ENCODE measurements at places on chromosomes 12 and 14.

DNA sequence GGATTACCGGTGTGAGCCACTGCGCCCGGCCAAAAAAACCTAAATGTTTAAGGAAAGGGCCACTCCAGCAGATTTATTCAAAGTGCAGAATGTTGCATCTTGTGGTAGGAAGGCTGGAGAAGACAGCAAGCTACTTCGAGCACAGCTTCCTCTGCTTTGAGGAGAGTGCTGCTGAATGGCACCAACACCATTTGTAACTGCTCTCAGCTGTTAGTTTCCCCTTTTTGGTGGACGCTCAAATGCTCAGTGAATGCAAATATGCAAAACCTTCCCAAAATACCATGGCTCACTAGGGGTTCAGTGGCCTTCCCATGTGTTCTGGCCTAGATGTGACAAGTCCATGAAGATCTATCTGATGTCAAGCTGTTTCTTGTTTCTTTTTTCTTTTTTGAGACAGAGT, 2.9 kb upstream of the TDRD9 start:
- DNase-seq: no peak

GRCh38 chr12:32920506-32921085, 24.0 kb upstream of the PKP2 start:
- no peak for DNase-seq

DNA sequence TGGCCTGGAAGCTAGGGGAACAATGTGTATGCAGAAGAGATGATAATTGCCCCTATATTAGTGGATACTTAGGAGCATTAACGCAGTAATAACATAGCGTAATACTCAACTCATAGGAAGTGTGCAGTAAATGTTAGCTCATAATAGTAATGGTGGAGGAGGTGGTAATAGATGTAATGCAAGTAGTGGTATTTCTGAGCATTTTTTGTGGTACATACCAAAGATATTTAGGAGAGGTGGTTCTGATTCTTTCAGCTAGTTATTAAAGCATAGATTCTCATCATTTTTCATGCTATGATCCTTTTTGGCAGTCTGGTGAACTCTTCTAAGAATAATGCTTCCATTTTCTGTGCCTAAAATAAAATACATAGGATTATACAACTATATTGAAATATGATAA, 233.1 kb downstream of the PTPRO start:
- DNase-seq: no peak

DNA sequence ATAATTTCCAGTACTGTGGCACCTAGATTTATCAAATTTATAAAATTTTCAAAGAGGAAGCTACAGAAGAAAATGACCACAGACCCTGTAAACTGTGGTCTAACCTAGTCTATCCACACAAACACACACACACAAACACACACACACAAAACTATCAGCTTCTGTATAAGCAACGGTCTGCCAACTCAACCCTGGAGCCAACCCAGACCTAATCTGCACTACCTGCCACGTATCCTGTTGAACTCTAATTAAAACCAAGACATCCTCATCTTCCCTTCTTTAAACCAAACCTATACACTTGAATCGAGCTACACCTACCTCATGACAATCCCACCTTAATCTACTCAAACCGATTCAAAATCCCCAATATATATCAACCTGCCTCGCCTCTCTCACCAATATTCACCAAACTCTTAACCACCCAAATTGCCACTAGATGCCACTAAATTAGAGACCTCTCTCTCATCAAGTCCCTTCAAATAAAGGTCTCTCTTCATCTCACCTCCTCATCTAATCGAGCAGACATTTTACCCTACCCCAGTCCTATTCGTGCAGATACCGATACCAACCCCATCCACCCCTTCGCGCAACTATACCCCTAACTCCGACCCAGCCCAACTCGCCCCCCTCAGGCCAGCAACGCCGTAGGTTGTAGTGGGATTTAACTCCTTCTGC, 808 bp downstream of the ACIN1 start:
- DNase-seq: no peak

- DNase-seq: no peak
Measured at GRCh38 chr14:77043177-77043983, 14.9 kb upstream of the IRF2BPL start.

- peak; percentile 12 for DNase-seq
Measured at GRCh38 chr14:32932302-32932913, 6.3 kb upstream of the NPAS3 start.

GRCh38 chr12:17511369-17511768, 578.6 kb downstream of the RERGL start:
- DNase-seq: no peak

GRCh38 chr12:6494968-6495367, 1.1 kb downstream of the NCAPD2 start:
- no peak for DNase-seq

DNA sequence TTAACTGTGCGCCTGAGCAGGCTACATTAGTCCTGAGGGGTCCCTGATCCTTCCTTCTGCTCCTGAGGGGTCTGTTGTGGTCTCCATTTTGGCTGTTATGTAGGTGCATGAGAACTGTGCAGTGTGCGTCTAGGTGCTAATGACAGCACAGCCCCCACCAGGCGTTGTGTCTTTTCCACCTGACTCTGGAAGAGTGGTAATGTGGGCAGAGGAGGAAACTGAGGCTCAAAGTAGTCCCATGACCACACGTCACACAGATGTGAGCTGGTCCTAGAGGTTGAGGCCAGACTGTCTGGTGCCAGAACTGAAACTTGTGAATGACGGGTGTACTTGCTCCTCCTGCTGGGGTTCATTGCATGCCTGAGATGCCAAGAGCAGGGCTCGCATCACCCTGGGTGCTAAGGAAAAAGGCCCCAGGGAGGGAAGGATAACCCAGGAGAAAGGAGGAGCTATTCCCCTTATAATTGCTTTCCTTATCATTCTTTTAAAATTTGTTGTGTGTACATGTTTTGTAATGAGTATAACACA, 111.8 kb downstream of the SLC25A47 start:
- DNase-seq: no peak

DNA sequence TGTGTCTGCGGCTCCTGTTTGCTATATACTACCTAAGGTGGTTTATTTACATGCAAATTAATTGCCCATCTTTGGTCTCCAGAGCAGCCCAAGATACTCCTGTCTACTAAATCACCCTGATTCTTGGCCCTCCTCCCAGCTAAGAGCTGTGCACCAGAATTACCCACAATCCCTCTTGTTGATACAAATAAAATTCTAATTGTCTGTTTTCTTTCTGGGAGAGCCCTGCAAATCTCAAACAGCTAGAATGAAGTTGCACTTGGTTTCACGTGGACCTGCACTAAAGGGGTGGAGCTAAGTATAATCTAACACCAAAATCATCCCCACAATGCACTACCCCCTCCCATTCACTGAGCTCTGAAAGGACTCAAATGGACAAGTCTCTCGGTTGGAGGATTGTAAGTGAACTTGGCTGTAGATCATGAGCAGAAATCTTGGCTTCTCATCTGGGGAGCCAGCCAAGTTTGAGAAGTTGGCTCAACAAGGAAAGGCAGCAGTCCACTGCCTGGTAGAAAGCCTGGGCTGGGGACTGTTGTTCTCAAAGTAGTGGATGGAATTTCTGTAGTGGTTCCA, 6.6 kb downstream of the MAX start:
- DNase-seq: no peak

DNA sequence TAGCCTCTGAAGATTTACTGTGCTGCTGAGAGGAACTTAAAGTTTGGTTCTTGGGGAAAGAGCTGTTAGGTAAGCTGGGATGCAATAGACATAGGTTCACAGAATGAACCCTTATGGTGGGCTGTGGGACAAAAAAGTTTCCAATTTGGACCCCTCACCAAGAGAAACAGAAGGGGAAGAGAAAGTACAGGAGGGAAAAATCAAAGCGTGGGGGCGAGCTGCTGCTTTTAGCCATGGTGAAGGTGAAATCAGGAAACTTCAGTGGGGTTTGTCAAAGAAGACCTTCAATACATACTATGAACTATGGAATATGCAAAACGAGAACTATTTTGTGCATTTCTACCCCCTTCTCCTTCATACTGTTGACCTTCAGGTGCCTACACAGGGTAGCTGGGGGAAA, 10.6 kb upstream of the NINJ2 start:
- DNase-seq: no peak

DNA sequence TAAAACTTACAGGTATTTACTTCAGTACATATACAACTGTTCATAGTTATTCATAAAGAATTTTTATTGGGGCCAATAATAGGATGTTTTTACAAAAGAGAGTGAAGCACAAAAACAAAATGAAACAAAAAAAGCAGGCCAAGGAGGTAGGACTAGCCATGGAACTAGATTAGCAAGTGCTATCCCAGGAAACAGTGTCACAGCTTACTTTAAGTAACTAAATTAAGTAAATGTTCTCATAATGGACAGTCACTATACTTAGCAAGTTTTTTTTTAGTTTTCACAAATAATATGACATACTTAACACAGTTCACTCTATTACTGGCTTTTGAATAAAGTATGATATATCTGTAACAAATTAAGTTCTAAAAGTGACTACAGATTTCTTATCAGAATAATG, 124.1 kb downstream of the GARIN6 start:
- DNase-seq: no peak

- no peak for DNase-seq
Measured at GRCh38 chr12:55058776-55059175, 39.0 kb downstream of the NEUROD4 start.

GRCh38 chr14:92503756-92504491, 9.7 kb upstream of the RIN3 start:
- no peak for DNase-seq

DNA sequence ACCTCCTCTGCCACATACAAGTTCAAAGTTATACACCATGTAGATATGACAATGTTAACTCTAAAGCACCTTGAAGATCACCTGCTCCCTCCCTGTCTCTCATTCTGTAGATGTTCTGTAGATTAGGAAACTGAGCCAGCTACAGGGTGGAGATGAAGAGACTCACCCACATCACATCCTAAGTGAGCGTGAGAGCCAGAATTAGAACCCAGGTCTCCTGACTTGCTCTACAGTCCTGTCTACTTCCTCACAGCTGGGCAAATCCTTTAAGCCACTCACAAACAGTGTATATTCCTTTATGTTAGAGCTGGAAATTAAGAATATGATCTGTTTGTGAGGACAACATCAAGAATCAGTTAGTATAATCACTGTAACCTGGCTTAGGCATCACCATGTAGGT, 1.8 kb downstream of the APPL2 start:
- no peak for DNase-seq

- no peak for DNase-seq
Measured at GRCh38 chr14:66539034-66539433, 31.1 kb downstream of the GPHN start.

DNA sequence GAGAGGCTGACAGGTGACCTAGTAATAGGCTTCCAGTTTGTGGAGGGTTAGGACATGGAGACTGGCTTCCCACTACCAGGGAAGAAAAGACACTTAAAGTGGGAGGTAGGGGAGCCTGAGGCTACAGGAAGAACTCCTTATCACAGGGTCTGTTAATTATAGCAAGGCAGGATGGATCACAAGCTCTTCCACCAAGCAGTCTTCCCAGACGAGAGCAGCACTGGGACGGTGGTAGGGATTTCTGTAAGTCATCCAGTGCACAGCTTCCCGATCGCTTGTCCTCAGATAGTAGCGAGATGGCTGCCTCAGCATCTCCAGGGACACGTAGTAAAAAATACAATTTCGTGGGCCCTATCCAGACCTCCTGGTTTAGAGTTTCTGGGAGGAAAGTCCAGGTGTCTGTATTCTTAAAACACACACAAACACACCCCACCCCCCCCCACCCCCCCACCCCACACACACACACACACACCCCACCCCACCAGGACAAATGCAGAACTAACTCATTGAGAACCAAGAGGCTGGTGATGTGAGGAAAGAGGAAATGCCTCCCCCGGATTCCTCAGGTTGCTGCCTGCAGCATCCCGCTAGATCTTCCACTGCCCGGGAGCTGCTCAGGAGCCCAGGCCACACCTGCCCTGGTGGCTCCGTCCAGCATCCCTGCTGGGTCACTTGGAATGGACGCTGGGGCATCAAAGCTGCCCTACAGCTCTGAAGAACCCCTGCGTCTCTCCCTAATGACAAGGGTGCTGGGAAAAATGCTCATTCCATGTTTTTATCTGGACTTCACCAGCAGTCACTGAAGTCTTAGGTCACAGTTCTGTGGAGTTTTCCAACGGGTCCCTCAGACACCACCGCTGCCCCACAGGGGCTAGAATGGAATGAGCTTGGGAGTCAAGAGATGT, 307.2 kb downstream of the CACNA1C start:
- no peak for DNase-seq

DNA sequence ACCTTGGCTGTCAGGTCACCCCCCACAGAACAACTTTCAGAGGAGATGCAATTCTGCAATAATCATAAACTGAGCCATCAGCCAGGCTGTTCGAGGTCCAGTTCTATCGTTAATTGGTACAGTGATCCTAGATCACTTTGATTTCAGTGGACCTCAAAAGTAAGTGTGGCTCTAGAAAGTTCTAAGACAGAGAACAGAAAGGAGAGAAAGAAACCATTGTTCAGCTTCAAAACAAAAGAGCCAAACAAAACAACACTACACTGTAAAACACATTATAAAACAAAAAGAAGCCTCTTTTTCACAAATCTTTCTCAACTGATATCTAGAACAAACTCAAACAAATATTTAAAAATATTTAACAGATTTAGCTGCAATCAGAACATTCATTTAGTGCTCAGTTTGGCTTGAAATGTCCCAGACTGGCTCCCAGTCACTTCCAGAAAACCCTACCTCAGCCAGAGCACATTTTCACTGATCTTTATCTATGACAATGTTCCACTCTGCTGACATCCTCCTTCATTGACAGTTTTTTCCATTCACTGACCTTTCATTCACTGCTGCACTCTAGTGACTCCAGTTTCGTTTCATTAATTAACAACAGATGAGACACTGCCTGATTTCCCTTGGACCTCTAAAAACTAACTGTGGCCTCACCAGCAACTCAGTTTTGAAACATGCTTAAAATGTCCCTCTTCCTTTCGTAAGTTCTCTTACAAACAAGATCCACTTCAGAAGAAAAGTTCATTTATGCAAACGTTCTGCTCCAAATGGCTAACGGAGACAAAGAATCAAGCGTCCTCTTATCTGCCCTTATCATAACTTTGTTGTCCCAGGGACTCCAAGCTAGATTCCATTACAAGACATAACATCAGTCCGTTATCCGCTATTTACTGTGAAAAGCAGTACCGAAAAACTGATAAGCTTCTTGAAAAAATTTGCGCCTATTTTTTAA, 56.8 kb downstream of the DUSP16 start:
- peak; percentile 76 for DNase-seq

DNA sequence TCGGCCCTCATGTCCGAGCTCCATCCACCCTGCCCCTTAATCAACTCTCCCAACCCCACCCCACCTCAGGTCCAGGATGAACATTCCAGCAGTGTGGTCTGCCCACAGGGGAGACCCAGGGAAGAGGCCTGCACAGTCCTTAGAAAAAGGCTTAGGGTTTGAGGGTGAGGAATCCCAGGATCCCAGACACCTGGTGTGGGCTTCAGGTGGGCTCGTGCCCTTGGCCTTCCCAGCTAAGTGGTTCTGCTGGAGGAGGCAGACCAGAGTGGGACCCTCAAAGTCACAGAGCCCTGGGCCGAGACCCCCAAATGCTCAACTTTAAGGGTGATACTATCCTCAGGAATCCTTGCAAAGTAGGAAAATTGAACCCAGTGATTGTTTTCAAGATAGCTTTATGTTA, 25.4 kb upstream of the PPP2R5C start:
- DNase-seq: no peak

- DNase-seq: no peak
Measured at GRCh38 chr12:10457760-10458159, 4.6 kb upstream of the KLRC1 start.

- no peak for DNase-seq
Measured at GRCh38 chr12:104588047-104588920, 131.5 kb downstream of the CHST11 start.
